ENCODE measurements at places on chromosomes 13 and 19.

- no peak for DNase-seq
These were observed 109.8 kb upstream of the GPC6 start for GRCh38 chr13:93116809-93117208.

- no peak for DNase-seq
These were observed 109.1 kb downstream of the PCDH9 start for GRCh38 chr13:67120872-67121531.

GRCh38 chr19:16206637-16207036, 8.9 kb downstream of the AP1M1 start:
- no peak for DNase-seq

- DNase-seq, result no peak
These were observed 1701.0 kb downstream of the SLITRK5 start for GRCh38 chr13:89372193-89372592.

- DNase-seq, result no peak
These were observed 23.7 kb upstream of the TRPC4 start for GRCh38 chr13:37893321-37893720.

DNA sequence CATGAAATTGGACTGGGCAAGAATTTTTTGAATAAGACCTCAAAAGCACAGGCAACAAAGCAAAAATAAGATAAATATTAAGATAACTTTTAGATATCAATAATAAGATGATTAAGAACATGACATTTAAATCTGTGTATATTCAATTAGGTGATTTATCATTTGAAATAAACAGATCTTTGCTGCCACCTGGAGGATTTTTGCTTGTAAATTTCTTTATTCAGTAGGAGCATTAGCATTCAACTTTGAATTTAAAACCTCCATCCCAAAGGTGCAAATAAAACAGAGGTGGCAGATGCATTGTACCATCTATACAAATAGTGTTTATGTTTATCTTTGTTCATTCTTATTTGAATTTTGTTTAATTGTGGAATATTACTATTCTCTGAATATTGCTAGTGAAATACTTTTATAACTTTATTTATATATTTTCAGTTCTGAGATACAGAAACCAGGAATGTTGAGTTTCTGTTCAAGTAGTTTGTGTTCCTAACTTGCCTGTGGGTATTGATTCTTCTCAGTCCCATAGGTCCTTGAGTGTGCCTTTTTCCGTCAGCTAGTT, 20.9 kb downstream of the COG6 start:
- DNase-seq, result no peak

GRCh38 chr19:40588110-40588854, 11.6 kb downstream of the SHKBP1 start:
- DNase-seq, result no peak

DNA sequence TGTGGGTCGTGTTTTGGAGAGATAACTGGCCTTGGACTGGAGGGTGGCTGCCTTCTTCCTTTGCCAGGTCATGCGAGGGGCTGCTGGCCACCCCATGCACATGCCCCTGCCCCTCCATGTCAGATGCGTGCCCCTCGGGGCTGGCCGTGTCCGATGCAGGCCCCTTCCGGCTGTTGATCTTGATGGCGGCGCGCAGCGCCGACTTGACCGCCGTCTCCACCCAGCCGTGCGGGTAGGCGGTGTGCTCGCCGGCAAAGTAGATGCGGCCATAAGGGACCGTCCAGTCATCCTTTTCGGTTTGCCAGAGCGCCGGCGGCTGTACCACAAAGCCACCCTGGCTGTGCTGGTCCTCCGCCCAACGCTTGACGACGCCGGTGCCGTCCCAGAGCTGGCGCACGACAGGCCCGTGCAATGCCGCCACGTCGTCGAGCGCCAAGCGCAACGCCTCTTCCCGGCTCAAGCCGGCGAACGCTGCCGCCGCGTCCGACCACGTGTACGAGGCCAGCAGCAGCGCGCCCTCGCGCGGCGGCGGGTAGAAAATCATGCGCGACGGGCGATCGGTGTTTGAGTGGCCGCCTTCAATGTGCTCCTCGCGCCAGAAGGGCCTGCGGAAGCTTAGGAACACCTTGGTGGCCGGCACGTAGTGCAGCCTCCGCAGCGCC, 6.9 kb downstream of the IL4I1 start:
- no peak for DNase-seq

DNA sequence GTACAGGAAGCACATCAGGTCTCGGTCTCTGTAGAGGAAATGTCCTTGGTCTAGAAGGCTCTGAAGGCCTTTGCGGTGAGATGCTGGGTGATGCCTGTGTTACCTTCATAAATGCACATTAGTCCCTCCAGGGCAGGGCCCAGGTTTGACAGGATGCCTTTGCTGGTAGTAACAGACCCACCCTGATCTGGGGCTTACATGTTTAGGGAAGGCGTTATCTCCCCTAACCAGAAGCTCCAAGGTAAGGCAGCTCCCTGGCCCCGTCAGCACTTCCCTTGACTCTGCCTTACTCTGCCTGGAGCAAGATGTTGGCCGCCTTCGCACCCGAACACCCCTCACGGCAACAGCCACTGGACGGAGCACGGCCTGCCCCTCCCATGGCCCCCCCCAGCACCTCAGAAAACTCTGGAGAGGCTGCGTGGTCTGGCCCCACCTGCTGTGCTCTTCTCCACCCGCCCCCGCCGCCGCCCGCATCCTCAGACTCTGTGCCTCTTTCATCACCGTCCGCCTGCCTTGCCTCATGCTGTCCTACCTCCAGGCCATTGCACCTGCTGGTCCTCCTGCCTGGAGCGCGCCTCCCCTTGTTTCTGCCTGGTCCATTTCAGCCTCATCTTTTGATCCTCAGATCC, 9.1 kb downstream of the AP2A1 start:
- DNase-seq, result no peak

GRCh38 chr19:48340995-48341394, 15.6 kb downstream of the EMP3 start:
- DNase-seq, result no peak

GRCh38 chr19:10286803-10287737, at the start of gene ICAM4:
Gene ICAM4, plus strand, starts transcription at chr19:10286955. Its CDS starts 58 bp downstream, at chr19:10287013.
- DNase-seq, result no peak

DNA sequence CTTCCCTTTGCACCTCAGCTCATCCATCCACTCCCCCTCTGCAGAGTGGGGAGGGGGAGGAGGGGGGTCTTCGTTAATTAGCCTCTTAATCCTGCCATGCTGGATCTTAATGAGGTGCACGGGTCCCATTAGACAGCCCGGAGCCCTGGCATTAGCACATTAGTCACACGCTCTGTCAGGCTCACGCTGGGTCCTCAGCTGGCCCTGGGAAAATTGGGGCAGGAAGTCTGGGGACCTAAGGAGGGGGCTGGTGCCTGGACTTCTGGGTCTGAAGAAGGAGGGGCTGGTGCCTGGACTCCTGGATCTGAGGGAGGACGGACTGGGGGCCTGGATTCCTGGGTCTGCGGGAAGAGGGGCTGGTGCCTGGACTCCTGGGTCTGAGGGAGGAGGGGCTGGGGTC, 444 bp upstream of the NCCRP1 start:
- no peak for DNase-seq

- no peak for DNase-seq
These were observed 6.8 kb downstream of the FRY start for GRCh38 chr13:32038343-32038742.

- DNase-seq, result peak; percentile 40
These were observed 616 bp downstream of the HNRNPUL1 start for GRCh38 chr19:41264581-41265394.

GRCh38 chr19:38734176-38734425, 10.2 kb downstream of the CAPN12 start:
- DNase-seq, result no peak

GRCh38 chr19:10568062-10568825, 535 bp downstream of the CDKN2D start:
- peak; percentile 79 for DNase-seq

GRCh38 chr13:26280822-26281221, 26.9 kb downstream of the CDK8 start:
- DNase-seq, result no peak

GRCh38 chr13:31485651-31486051, 253.7 kb upstream of the RXFP2 start:
- no peak for DNase-seq

GRCh38 chr19:45163751-45164460, 3.1 kb upstream of the NKPD1 start:
- no peak for DNase-seq

GRCh38 chr13:105625691-105626090, 909.8 kb downstream of the EFNB2 start:
- DNase-seq, result no peak

DNA sequence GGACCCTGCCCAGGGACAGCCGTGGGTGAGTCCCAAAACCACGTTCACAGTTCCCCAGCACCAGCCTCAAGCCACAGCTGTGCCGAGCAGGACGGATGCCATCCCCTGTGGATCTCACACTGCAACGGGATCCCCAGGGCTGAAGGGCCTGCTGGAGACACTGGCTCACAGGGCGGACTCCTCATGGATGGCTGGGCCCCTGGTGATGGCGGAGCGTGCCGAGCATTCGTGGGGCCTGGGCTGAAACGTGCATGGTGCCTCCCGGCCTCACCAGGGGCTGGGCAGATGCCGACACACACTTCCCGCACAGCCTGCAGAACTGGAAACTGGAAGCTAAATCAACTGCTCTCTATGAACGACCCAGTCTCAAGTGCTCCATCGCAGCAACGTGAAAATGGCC, 9.6 kb downstream of the RNF126 start:
- DNase-seq, result no peak

DNA sequence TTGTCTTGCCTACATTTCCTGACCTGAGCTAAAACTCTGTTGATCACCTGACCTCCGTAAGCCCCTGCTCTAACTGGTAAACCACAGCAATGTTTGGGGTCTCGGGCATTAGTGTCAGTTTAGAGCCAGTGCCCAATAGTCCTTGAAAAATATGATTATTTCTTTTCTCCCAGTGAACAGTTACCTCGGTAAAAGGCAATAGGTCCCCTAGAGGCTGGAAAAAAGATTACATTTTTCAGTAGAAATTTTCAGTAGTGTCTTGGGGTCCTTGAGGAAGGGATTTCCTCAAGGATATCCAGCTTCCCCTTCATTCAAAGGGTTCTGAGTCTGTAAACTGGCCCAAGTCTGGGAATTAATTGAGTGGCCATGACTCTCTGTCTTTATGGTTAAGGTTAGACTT, 177.5 kb downstream of the SLC7A1 start:
- no peak for DNase-seq

DNA sequence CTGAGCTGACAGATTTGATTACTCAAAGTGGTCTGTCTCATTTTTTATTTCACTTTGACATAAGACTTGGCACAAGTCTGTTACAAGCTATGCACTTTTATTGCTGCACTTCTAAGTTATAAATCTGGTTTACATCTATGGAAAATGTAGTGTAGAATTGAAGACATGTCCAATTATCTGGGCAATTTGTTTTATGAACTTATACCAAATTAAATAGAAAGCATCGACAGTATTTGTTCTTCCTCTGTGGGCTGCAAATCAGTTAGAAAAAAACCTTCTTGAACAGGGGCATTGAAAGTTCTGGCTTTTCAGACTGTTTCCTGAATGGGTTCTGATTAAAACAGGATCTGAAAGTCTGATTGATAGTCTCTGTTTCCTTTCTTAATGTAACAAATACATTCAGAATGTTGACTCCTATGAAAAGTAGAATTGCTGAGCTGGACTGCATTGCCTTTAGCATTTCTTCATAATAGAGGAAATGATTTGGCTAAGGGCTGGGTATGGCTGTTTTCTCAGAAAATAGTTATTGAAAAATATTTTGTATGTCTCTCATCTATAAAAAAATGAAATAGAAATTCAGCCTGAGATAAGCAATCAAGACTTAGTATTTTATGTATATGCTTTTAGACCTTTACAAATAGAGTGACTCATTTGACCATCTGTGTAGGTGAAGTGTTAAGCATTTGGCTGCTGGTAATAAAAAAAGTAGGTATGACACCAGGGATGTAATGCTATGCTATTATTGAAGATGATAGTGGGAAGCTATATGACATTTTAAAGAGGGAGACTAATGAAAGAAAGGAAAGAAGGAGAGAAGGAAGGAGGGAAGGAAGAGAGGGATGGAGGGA, 210.9 kb upstream of the SPRY2 start:
- DNase-seq, result no peak

GRCh38 chr13:42612021-42612765, 38.2 kb downstream of the TNFSF11 start:
- no peak for DNase-seq

- DNase-seq, result no peak
These were observed 9.4 kb downstream of the ITPKC start for GRCh38 chr19:40726279-40726678.

Data from NCI-H510A (cell line).